COR-L47 (cell line): ENCODE measurements at places on chromosomes 7 and 10.

GRCh38 chr7:140609646-140610045 is 31.0 kb downstream of the DENND2A start:
- DNase-seq, result no peak

DNA sequence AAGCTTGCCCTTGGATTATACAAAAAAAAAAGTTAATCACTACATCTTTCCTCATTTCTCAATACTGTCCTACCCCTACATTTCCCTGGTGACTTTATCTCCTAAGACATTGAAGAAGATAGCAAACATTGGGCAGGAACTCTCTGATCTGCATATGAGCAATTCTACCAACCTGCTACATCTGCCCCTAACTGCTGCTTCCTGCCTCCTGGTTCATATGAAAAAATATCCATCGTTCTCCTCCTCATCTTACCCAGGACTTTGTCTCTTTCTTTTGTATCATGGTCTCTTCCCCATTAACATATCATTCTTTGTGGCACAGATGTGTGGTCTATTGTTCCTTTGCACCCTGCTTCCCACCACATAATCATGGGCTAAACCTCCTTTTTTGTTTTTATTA is 139.7 kb upstream of the PCGF5 start:
- DNase-seq, result no peak

DNA sequence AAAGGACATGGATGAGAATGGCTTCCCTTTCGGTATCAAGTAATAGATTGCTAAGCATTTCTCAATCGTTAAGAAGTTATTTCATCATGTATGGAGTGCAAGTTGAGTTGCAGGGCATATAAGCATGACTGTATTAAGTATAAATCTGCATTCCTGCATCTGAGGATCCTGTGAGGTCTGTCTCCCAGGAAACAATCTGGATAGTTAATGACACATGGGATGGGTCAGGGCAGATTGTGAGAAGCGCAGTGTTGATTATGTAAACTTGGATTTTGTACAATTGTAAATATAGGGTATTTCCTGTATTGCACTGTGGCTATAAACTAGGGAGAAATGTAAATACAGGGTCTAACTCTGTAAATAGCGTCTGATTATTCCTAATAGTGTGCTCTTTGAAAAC is 102.6 kb downstream of the PLXDC2 start:
- no peak for DNase-seq

- no peak for DNase-seq
Measured at GRCh38 chr10:1117651-1118050, 61.5 kb downstream of the WDR37 start.

GRCh38 chr7:124765401-124766352 is at the start of gene GPR37:
GPR37 (minus strand) TSS chr7:124765792; CDS start chr7:124764976, 816 bp downstream.
- peak; percentile 63 for DNase-seq

- no peak for DNase-seq
Measured at GRCh38 chr10:1488970-1489548, 248.3 kb downstream of the ADARB2 start.

DNA sequence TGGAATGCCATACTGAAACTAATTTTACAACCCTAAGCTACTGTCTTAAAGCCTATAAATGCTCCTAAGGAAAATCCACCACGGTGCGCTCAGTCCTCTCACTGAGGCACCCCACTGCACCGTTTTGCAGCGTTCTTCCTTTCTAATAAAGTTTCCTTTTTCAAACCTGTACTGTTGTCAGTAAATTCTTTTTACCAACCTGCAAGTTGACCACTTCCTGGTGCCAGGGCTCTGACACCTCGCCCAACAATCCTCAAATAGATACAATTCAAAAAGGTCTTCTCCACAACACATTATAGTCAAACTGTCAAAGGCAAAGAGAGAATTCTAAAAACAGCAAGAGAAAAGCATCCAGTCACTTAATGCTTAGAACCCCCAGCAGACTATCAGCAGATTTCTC is 42.8 kb downstream of the HERPUD2 start:
- no peak for DNase-seq

- no peak for DNase-seq
Measured at GRCh38 chr10:88073682-88074081, 210.3 kb downstream of the PTEN start.

DNA sequence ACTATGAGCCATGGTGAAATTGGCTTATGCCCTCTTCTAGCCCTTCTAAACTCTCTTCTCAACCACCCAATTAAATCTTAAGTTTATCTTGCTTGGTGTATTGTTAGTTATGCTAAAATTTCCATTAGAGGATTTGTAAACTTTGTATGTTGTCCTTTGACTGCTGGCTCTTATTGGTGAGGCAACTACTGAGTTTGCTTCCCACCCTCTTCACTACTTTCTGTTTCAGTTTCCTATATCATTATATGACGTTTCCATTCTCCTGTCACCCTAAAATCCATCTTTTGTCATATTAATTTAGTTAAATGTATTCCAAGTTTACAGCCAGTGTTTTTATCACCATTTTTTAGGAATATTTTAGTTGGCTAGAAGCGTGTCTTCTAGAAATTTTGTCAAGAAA is 80.9 kb upstream of the VWC2 start:
- no peak for DNase-seq

DNA sequence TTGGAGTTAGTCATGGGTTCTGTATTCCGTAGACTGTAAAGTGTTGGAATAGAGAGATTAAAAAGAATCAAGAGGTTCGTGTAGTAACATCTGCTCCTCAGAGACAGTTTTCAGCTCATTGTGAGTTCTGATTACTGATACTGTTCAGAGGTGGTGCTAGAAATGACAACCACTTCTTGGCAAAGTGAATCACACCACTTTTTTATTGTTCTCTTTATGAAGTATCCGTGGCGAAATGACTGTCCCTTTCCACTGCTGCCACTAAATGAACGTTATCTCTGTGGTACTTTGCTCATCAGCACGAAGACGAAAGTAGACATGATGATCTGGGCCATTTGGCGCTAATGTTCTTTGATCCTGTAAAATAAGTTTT is 860 bp downstream of the RPP30 start:
- DNase-seq, result no peak

DNA sequence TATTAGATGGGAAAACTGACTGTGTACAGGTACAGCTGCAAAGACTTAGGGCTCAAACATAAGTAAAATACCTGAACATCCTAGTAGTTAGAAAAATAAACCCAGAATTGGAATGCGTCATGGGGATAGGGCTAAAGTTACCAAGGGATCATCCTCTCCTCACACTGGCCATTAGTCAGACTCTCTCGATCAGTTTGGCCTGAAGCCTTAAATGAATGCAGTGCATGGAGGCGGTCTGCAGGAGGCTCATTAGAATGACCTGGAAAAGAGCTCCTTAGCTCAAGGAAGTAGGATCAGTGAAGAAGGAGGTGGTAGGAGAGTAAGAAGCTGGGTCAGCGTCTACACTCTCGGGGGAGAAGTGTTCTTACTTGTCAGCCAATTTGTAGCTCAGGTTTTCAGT is 35.3 kb downstream of the DENND2A start:
- DNase-seq, result no peak

- no peak for DNase-seq
Measured at GRCh38 chr10:78780551-78780961, 288.2 kb upstream of the ZMIZ1 start.

DNA sequence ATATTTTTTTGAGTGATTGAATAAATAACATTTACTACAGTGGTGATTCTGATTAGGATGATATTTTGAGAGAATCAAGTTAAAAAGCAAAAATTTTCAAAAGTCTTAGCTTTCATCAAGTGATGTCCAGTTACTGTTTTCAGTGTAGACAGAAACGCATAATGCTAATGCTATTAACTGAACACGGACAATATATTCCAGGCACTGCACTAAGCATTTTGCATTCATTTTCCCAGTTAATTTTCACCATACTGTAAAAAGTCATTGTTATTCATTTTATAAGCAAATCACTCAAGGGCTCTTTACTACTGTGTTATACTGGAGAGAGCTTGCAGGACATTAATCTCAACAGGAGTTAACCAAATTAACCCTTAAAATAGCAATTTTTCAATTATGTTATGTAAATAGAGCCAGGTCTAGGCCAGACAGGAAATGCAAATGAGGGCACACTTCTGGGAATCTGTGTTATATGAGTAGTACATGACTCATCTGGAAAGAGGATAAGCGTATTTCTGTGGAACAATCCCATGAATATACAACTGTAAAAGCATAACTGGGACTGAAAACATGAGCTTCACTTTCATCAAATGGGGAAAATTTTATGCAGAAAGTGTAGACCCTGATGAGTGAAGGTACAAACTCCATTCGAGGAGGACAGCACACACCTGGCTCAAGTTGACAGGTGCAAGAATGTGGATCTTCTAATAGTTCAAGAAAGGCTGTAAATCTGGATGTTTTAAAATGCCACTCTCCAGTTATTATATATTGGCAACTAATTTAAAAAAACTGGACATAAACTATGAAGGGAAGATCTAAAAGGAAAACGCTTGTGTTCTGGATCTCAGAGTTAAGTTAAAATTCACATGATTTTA is 75.4 kb downstream of the ANK3 start:
- DNase-seq, result peak; percentile 49

GRCh38 chr10:3882855-3883254 is 97.8 kb upstream of the KLF6 start:
- DNase-seq, result no peak

DNA sequence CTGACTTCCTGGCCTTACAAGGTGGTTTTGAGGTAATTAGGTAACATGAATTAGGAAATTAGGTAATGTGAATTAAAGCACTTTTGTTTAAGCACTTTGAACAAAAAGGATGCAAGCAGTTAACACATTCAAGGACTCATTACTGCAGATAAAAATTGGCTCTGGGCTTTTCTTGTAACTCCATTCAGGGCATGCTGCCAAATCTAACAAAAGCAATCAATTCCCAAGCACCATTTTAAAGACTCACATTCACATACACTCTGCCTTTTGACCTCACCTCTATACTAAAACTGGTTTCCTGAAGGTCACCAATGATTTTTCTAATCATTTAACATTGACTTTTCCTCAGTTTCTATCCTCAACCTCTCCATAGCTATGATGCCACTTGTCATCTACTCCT is 251.2 kb upstream of the RHOBTB1 start:
- peak; percentile 45 for DNase-seq

DNA sequence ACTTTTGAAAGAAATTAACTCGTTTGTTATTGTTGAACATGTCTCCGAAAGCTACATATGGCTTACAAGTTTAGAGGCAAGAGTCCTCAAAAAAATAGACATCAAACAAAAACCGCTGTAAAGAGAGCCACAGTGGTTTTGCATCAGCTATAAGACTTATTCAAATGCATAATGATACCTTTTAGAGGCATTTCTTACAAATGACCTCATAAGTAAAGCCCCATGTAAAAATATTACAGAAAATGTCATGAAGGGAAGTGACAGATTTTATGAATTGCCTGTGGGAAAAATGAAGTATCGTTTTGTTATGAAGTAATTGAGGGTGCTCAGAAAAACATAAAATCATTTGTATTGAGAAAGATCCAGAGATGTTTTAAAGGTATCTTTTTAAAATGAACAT is 598.0 kb downstream of the NXPH1 start:
- DNase-seq, result no peak

- no peak for DNase-seq
Measured at GRCh38 chr10:98431016-98431415, 15.7 kb downstream of the HPS1 start.

GRCh38 chr7:139681812-139682135 is 96.0 kb downstream of the HIPK2 start:
- no peak for DNase-seq

DNA sequence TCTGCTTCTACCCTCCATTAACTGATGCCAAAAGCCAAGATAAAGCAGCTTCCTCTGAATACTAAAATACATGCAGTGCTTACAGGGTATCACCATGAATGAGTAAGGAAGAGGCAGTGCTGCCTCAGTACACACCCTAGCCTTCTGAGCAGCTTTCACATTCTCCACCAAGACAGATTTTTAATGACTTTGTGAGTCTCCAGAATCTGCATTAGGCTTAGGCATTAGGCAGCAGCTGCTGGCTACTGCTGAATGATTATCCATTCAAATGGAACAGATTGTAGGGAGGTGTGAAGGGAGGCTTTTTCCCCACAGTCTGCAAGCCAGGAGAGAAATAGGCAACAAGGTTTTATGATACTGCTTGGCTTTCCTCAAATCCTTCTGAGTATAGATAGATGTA is 1226.7 kb upstream of the LRRN3 start:
- no peak for DNase-seq

DNA sequence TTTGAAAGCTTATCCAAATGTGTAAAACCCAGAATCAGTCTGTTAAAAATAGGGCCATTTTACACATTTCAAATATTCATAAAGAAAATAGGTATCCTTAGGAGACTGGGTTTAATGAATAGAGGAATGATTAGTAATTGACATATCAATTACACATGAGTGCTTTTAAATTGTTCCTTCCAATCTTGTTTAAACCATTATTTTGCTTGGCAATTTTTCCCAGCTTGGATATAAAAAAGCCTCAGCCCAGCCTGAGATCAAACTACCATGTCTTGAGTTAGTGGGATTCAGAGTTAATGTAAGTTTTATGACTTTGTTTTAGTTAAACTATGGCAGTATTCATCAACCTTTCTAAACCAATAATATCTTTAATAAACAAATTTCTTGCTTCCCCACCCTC is 28.3 kb downstream of the PARP12 start:
- no peak for DNase-seq

DNA sequence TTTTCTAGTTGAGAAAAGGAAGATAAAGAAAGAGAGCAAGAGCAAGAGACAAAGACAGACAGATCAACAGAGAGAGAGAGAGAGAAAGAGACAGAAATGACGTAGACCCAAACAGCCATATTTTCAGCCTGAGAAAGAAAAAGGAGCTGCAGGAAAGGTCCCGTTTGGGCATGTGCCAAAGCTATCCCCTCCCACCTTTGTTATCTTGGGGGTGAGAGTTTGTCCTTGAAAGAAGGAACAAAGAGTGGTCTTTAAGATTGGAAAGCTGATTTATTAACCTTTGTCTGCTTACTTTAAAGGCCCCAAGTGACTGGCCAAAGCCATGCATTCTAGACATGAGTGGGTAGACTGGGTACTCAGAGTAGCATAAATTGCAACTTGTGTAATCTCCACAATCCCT is 98.2 kb downstream of the AOAH start:
- no peak for DNase-seq

- DNase-seq, result no peak
Measured at GRCh38 chr10:109207361-109207760, 716.0 kb downstream of the XPNPEP1 start.

DNA sequence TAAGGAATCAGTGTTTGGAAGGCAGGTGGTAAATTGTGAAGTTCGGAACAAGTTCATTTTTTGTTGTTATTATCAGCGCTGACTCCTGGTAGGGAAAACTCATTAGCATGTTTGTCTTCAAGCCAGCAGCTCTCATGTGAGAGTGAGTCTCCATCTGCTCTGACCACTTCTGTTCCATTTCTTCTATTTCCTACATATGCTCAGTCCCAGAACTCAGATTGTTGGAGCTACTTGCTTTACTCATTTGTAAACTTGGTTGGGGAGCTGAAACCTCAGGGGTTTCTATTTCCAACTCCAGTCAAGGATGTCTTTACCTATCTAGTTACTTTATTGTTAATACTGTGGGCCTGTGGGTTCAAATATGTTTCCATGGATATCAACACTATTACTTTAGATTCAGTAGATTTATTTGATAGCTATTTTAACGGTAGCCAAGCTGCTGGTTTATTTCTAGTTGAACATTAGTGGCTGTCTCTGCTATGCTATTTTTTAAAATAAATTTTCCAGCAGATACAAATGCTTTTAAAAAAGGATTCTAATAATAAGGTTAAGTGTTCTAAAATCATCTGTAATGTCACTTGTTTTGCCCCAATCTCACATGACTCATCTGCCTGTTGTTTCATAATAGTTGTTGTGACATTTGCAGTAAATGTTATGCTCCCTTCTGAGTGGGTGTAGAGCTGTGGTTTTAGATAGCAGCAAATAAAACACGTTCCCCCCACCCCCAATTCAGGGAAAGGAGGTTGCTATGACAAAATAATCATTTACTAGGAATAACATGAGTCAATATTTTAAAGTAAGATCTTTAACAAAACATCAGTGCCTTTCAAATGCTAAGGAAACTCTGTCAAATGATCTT is 143.3 kb downstream of the HDAC9 start:
- DNase-seq, result no peak
